ENCODE measurements at places on chromosomes 2 and 18. TPM values are rescaled to one million over a fixed set of nuclear protein-coding genes. Genes with fewer than 3 reads are reported as not detected.

The UNC80 gene
- not detected for total RNA-seq

DNA sequence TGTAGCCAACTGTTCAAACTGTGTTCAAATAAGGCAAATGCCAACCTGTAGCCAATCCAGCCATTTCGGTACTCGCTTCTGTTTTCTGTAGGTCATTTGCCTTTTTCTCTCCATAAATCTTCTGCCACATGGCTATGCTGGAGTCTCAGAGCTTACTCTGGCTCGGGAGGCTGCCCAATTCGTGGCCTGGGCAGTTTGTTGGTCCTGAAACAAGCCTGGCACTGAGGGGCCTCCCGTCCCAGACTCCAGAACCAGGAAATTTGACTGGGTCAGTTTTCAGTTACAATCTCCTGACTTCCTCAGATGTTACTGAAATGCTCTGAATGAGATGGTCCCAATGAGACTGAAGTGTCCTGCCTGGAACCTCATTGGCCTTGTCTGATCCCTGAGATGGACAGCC is 120.8 kb upstream of the NPAS2 start:
- no peak for DNase-seq

The RGPD3 gene
- total RNA-seq = 0.16 TPM

The CDH7 gene
- not detected for total RNA-seq

The CYP27C1 gene
- total RNA-seq = 0.05 TPM

- no peak for DNase-seq
Measured at GRCh38 chr18:3610813-3611212, 160.8 kb downstream of the TGIF1 start.

DNA sequence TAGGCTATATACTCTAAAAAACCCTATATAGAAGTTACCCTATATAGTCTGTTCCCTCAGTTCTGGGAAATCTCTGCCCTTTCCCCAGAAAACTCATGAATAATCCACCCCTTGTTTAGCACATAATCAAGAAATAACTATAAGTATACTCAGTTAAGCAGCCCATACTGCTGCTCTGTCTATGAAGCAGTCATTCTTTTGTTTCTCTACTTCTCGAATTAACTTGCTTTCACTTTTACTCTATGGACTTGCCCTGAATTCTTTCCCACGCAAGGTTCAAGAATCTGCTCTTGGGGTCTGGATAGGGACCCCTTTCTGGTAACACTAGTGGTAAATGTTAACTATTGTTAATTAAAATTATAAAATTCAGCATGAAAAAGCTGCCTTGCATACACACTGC is 17.4 kb upstream of the AP1S3 start:
- DNase-seq = no peak

The GPAT2 gene
- total RNA-seq = 6.1 TPM

The ABHD3 gene
- 5.4 TPM for total RNA-seq

The GKN1 gene
- total RNA-seq = not detected

GRCh38 chr2:38806015-38806732 is 28.2 kb downstream of the GEMIN6 start:
- DNase-seq = no peak

- DNase-seq = no peak
Measured at GRCh38 chr2:105712981-105713596, 31.6 kb upstream of the NCK2 start.

- no peak for DNase-seq
Measured at GRCh38 chr2:10169053-10169578, 46.6 kb downstream of the RRM2 start.

GRCh38 chr2:182904844-182905243 is 38.4 kb upstream of the FRZB start:
- DNase-seq = no peak

GRCh38 chr2:88729061-88729745 is 37.7 kb downstream of the RPIA start:
- no peak for DNase-seq

The OTOS gene
- total RNA-seq = not detected

DNA sequence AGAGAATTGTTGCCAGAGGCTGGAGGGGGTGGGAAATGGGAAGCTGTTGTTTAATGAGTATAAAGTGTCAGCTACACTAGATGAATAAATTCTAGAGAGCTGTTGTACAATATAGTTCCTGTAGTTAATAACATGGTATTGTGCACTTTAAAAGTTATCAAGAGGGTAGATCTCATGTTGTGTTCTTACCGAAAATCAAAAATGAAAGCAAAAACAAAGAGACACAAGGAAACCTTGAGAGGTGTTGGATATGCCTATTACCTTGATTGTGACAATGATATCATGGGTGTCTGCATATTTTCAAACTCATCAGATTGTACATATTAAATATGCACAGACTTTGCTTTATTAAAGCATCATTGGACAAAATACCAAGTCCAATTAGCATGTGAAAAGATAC is 43.2 kb downstream of the SCG2 start:
- DNase-seq = no peak

DNA sequence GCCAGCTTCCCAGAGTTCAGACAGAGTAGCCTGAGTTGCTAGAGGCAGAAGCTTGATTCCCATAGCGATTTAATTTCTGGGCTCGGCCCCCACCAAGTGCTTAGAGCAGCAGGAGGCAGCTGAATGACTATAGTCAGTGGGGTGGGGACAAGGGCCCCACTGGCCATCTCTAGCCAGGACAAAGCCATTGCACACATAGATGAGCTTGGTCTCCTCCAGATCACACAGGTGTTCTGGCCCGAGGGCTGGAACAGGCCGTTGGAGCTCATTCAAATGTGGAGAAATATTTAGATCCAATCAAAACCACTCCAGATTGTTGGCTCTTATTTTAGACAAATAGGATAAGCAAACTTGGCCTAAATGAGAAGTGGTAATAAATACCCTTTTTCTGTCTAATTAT is 287.3 kb upstream of the NCKAP5 start:
- DNase-seq = no peak

DNA sequence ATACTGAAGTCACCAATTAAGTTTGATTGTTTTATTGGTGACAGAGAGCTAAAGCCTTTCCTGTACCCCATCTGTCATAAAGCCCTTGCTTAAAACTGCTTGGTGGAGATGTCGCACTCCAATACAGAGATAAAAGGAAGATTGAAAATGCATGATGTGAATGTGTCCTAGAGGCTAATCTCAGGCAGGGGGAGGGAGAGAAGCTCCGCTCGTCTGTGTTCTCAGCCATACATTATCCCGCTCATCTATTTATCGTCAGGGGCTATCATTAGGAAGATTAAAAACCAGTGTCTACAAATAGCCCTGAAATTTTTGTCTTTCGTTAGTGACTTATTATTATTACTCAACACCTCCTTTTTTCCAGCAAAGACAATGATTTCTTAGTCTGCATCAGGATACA is 110.3 kb downstream of the CMPK2 start:
- DNase-seq = no peak

GRCh38 chr2:152420363-152420762 is 85.4 kb downstream of the FMNL2 start:
- no peak for DNase-seq

GRCh38 chr2:66466433-66466832 is 31.5 kb downstream of the MEIS1 start:
- DNase-seq = no peak

The DTNA gene
- total RNA-seq = 153 TPM

DNA sequence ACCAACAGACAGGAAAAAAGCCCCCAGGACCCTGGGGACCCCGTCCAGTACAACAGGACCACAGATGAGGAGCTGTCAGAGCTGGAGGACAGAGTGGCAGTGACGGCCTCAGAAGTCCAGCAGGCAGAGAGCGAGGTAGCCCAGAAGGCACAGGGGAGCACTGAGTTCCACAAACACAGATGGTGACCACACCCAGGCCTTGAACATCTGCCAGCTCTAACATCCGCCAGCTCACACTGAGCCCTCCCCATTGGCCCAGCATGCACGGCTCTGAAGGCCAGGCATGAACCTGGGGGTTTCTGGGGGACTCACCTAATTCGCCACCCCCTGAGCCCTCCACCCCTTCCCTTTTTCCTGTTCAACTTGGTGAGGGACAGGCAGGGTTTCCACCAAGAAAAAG is 25.6 kb upstream of the PRLH start:
- no peak for DNase-seq

DNA sequence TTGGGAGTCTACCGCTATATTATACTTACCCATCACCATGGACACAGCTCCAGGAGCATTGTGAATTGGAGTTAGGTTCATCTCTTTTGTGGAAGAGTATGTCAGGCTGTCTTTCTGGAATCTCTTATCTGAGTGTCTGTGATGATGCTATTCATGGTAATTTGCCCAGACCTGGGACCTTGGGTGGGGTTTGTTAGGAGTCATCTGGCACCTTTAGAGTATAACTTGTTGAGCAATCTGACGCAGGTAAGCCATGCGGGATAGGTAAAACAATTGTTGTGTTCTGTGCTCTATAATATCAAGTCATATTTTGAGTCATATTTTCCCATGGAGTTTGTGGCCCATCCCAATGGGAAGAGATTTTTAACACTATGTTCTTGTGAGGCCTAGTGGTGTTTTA is 49.7 kb upstream of the MAPRE2 start:
- DNase-seq = no peak

The OBSL1 gene
- total RNA-seq = 158 TPM

DNA sequence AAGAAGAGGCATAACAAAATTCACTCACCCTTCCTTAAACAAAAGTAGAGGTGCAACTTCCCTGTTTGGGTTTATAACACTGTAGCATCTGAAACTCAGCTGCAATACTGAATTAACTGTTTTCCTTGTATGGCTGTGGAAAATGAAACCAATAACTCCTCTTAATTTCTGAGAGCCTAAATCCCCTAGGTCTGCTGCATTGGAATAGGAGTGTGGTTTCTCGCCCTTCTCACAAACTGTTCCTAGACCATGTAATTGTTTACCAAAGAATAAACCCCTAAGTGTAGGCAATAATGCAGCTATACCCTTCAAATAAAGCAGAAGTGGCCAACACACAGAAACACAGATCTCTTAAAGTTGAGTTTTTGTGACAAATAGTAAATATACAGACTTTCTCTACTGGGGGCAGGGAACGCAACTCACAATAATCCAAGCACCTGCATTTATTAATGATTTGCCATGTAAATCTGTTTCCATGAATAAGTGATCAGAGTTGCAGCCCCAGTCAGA is 52.0 kb downstream of the RASGRP3 start:
- no peak for DNase-seq

The HOXD4 gene
- total RNA-seq = not detected

The KHK gene
- total RNA-seq = 4.5 TPM

The COL6A3 gene
- total RNA-seq = 84.5 TPM

The KIF5C gene
- 0.87 TPM for total RNA-seq

- peak; percentile 76 for DNase-seq
Measured at GRCh38 chr2:2057125-2057721, 273.9 kb downstream of the MYT1L start.

The CBLN2 gene
- total RNA-seq = not detected

- DNase-seq = no peak
Measured at GRCh38 chr2:37665604-37666362, 5.7 kb downstream of the CDC42EP3 start.

The LYG1 gene
- 0.57 TPM for total RNA-seq

GRCh38 chr2:236558993-236559978 is 10.3 kb upstream of the ACKR3 start:
- no peak for DNase-seq

GRCh38 chr18:59795882-59796281 is 98.7 kb upstream of the CCBE1 start:
- DNase-seq = no peak

GRCh38 chr2:178865999-178866398 is 58.8 kb upstream of the TTN start:
- DNase-seq = no peak

GRCh38 chr18:24754583-24755253 is 294.3 kb downstream of the HRH4 start:
- no peak for DNase-seq

GRCh38 chr2:142605421-142605820 is 272.0 kb upstream of the KYNU start:
- no peak for DNase-seq

The REG3A gene
- total RNA-seq = not detected

The CD8B gene
- 0.30 TPM for total RNA-seq

DNA sequence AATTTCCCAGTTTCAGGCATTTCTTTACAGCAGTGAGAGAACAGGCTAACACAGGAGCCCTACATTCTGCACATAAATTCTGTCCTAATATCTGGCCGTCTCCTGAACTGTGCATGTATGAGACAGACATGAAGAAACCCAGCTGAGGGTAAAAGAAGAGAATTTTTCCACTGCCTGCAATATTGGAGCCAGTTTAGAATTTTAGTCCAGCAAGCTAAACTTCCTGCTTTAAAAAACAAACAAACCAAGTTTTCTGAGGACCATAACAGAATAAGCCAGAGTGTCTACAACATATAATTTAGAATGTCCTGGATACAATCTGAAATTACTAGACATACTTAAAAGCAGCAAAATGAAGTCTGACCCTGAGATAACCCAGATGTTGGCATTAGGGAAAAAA is 215.1 kb upstream of the KLHL29 start:
- no peak for DNase-seq

- DNase-seq = no peak
Measured at GRCh38 chr2:240310201-240310600, 125.3 kb upstream of the GPC1 start.

DNA sequence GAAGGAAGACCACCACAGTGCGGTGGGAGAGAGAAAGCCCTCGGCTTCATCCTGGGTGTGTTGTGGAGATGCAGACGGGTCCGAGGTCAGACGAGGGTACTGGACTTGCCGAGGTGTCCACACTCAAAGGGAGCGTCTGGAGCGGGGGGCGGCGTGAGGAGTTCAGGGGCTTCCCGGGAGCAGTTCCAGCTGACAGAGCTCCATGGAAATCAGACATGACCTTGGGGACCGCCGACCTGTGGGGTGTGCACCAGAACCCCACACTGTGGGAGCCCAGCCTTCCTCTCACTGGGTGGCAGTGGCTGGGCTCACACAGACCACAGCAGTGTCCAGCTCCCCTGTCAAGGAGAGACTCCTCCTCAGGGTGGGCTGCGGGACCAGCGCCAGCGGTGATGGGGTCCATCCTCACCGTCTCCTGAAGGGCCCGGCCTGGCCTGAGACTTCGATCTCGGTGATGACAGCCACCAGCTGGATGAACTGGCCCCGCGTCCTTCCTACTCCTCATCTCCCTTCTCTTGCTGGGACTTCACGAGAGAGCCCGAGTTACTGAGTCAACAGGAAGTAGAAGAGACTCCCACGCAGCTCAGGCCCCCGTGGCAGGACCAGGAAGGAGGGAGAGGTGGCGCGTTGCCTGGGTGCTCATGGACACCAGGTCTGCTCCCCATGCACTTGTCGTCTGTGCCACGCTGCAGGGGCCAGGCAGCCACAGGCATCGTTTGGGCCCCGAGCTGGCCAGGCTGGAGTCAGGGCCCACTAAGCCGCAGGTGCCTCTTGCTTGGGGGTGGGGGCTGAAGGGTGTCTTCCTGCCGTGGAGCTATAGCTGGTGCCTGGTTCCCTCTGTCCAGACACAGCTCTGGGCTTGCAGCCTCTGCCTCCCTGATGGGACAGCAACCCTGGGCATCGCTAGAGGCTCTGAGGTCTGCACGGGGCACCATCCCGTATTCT is 101.9 kb upstream of the CTDP1 start:
- no peak for DNase-seq
